ENCODE measurements at places on chromosomes 1 and 21.

DNA sequence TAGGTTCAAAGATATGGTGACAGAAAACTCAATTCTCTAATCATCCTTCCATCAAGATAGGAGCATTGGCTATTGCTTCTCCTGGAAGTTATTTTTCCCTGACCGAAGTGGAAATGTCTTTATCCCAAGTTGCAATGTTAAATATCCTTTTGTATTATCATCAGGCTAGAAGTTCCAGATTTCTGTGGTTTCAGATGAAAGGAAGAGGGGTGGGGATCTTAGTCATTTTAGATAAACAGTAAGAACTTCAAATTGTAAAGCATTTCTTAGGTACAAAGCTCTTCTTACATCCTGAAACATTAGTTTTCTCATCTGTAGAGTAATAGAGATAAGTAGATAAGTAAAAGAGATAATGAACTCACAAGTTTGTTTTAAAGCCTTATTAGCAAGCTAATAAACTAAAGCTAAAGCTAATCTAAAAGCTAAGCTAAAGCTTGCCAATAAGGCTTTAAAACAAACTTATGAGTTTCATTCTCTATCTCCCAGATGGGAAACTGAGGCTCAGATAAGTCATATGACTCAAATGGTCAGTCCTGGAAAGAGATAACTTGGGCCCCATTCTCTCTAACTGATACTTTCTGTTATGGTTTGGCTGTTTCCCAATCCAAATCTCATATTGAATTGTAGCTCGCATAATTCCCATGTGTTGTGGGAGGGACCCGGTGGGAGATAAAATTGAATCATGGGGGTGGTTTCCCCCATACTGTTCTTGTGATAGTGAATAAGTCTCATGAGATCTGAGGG is 99.2 kb upstream of the KCNK2 start:
- no peak for DNase-seq

DNA sequence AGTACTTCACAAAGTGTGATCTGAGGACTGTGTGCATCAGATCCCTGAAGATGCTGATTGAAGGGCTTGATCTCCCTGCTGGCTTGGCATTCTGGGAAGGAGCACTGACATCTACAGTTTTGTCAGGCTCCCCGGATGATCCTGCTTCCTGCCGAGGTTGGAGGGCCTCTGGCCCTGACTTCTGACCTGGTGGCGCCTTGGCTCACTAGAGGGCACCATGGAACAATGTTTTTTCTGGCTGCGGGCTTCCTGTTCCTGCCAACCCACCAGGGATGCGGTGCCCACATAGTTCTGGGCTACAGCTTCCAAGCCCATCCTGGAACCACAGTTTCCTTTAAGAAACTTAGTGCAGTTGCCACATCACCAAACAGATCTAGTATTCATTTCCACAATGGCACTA is 38.8 kb upstream of the RASAL2 start:
- DNase-seq = no peak

GRCh38 chr1:197224160-197224559 is 43.9 kb upstream of the CRB1 start:
- no peak for DNase-seq

DNA sequence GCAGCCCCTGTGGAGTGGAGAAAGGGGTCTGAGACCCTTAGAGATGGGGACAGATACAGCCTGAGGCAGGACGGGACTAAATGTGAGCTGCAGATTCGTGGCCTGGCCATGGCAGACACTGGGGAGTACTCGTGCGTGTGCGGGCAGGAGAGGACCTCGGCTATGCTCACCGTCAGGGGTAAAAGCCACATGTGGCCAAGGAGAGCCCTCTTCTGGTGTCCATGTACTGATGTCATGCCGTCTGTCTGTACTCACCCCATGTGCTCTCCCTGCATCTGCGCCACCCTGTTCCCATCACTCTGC is 84.7 kb downstream of the OBSCN start:
- no peak for DNase-seq

DNA sequence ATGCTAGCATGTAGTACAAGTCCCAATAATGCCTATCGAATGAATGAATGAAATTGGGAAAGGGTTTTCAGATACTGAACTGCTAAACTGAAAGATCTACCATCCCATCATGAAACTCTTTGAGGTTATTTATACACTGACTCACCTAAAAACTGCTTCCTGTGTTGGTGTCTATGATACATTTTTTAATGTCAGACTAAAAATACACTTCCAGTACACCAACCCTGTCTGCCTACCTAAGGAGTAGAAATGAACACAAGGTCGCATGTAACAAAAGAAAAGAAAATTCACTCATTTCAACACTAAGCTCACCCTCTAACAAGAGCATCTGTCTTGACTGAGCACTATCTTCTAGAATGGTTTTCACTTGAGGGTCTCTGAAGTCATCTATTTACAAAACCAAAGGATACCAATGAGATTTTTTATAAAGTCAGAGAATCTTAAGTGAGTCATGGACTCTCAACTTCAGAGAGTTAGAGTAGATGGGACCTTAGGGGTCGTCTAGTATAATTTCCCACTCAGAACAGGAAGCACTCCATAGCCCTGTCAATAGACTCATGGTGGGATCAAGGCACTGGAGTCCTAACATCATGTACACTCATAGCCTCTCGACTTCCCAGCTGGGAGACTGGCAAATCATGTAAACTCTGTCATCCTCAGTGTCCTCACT is 53.4 kb downstream of the WLS start:
- no peak for DNase-seq

DNA sequence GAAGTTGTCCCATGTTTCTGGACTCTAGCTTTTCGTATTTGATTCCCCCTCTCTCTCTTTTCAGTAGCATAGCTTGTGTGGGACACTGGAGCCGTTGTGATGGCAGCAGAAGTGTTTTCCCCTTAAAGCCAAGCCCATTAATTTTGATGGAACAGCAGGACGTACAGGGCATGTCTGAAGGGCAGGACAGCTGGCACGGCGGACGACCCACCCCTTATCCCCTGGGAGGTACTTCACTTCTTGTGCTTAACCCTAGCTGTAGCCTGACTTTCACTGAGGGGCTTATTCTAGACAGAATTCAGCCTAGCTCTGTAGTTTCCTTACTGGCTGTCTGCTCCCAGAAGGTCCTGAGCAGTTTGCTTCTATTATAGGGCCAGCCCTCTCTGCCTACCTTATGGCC is 8.6 kb upstream of the PPFIA4 start:
- DNase-seq = no peak

- DNase-seq = peak; percentile 45
These were observed 24.6 kb downstream of the DMAP1 start for GRCh38 chr1:44237721-44238457.

- DNase-seq = no peak
These were observed 6.7 kb downstream of the KCNJ15 start for GRCh38 chr21:38263493-38263892.

GRCh38 chr1:242206994-242207393 is 208.1 kb upstream of the MAP1LC3C start:
- DNase-seq = no peak

DNA sequence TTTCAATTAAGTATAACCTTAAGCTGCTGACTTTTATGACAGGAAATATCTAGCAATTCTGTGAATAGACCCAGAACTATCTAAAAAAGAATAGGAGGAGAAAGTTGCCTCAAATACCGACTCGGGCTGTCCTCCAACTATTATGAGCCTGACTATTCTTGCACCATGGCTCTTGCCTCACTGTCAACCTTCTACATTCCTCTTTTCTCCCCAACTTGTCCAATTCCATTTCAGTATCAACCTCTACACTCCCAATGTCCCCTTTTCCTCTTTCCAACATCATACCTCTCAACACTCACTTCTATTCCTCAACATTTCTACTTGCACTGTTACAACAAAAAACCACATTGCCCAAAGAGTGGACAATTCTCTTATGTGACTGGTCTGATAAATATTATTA is 2.3 kb downstream of the ZZZ3 start:
- no peak for DNase-seq

DNA sequence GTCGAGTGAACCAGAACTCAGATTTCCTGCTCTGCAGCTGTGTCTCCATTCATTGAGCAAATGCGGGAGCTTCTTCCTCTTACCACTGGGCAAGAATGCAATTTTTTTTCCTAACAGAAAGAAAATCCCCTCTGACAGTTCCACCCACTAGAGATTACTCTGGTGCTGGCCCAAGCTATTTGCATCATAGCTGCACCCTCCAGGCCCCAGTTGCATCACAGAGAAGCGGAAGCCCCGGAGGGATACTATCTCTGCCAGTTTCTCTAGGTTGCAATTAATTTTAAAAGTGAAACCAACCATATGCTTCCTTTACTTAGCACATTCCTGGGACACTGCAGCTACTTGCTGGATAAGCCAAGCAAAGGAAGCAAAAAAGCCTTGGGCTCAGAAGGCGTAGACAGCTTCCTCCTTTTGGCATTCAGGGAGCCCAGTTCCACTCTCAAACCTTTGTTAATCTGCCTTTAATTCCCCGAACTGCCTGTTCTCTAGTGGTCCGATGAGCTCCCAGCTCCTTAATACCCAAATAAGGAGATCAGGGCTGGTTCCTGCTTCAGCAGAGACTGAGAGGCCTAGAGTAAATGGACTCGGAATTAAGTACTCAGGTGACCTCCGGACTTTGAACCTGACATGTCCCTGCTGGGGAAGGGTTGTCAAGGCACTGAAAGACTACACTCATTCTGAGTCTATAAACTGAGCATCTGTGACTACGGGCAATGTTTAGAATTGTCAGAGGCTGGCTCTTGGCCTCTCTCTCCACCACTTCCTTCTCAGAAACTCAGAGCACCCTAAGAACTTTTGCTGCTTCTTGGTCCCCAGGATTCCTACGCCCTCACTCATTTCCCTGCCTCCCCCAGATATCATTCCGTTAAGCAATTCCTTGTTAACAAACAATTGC is 72.5 kb upstream of the TNFSF18 start:
- DNase-seq = no peak

All from activated CD4-positive, alpha-beta T cell treated with anti-CD3 and anti-CD28 coated beads, Interleukin-2, amount 50 U/mL, for 48 hours (primary cell).